ENCODE measurements at places on chromosomes 2 and 18.

- no peak for DNase-seq
These were observed 19.4 kb downstream of the SEPTIN10 start for GRCh38 chr2:109594246-109594885.

DNA sequence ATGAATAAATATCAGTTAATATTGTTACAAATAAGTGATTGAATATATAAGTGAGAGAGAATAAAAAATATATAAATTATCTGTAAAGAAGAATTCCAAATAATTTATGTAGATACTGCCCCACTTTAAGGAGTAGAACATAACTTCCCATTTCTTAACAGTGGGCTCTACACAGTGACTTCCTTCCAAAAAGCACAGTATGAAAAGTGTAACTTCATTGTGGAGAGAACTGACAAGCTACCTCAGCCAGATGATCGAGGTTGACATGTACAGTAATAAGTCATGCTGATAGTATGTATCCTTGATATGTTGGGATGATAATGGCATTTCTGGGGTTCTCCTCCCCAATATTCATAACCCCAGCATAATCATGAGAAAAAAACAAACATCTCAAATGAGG lies 191.9 kb upstream of the FN1 start:
- no peak for DNase-seq

- DNase-seq, result no peak
These were observed 75.1 kb upstream of the PARD3B start for GRCh38 chr2:204470178-204470620.

DNA sequence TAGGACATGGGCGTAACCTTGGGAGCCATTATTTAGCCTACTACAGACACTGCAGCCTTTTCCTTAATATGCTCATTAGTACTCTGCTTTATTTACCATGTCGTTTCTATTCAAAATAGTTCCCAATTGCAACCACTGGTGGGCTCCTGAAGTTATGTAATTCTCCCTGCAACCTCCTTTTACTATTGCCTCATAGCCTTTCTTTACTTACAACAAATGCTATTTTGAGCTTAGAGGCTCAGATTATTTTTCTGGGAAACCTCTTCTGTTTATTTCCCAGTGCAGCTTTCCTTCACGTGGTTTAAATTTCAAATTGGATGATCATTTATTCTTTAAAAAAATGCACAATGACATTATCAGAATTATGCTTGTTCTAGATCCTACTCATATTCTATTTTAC lies 492.3 kb upstream of the TMEFF2 start:
- no peak for DNase-seq

DNA sequence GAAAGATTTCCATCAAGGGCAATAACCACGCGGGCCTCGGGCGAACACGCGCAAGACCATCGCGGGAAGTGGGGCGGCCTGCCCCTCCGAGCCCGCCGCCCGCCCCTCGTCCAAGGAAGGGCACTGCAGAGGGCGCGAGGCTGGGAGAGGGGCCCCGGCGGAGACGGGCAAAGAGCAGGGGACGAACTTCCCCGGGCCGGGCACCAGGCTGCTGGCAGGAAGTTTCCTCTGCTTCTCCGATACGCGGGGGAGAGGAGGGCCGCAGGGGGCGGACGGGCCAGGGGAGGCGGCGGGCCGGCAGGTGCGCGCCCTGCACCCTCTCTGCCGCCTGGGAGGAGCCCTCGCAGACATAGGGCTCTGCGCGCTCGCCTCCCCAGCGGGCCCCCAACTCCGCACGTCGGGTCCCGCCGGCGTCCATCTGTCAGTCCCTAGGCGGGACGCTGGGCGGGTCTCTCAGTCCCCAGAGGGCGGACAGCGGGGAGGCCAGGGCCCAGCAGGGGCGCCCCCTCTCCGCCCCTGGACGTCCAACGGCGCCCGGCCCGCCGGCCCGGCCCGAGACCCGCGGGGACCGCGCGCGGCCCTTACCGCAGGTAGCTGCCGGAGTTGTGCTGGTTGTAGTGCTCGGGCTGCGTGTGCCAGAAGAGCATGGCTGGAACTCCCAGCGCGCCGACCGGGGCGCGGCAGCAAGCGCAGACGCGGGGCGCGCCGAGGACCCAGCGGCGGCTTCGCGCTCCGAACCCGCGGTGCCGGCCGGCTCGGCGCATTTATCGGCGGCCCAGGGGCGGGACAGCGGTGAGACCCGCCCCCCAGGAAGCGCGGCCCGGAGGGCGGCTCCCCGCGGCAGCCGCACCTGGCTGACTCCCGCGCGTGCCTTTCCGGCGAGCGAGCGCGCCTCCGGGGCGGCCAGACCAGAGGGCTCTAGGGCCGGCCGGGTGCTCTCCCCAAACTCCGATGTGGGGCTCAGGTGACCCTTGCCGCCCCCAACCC lies at the start of gene TFCP2L1:
Gene TFCP2L1, minus strand, starts transcription at position 740 of the 987 bp plus-strand sequence. Its CDS starts 93 bp downstream, at position 647.
- DNase-seq, result no peak

GRCh38 chr2:140797718-140798117 lies 1333.1 kb downstream of the LRP1B start:
- no peak for DNase-seq

DNA sequence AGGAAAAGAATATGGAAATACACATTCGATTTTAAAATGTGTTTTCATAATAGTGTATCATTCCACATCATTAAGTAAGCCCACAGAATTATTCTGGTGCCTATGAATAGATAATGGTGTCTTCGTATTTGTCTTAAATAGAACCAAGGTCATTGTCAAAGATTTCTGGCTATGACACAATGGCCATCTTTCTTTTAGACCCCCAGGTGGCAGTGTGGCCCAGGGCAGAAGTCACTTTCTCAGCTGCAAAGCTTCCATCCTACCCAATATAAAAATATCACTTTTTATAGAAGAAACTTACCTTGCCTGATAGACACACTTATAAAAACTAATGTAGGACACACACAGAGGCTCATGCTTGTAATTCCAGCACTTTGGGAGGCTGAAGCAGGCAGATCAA lies 57.5 kb downstream of the ZRANB3 start:
- DNase-seq, result peak; percentile 31

GRCh38 chr2:100136310-100136709 lies 6.1 kb downstream of the AFF3 start:
- DNase-seq, result no peak

- DNase-seq, result no peak
These were observed 1.0 kb upstream of the KYNU start for GRCh38 chr2:142876423-142876822.

DNA sequence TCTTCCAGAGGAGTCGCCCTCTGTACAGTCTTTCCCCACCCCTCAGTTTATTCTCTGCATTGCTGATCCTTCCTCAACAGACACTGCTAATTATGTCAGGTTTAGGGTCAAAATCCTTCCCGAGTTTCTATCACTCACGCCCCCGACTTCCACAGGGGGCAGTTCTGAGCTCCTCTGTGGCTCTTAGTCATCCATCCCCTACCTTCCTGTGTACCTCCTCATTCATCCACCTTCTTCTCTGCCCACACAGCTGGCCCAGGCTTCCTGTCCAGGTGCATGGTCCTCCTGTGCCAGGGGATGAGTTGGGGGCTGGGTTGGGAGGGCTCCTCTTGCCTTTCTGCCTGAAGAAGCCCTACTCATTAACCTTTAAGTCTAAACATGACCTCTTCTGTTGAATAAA lies 202.9 kb downstream of the ARL4C start:
- DNase-seq, result no peak

- DNase-seq, result no peak
These were observed 85.9 kb upstream of the PMAIP1 start for GRCh38 chr18:59813942-59814341.

DNA sequence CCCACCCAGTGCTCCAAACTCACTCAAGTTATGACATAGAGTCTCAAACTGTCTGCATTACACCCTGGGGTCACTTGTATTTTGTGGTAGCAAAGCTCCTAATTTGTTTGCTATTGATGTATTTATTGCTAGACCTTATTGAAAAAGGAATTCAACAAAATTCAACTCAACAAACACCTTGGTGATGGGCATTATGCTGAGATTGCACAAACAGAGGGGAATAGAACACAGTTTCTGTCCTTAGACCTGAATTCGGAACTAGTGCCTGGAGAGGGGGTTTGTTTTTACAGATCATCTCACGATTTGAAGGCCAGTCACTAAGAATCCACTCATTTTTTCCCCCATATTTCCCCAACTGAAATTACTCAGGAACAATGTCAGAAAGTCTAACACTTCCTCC lies 53.5 kb upstream of the MAPK4 start:
- DNase-seq, result no peak

DNA sequence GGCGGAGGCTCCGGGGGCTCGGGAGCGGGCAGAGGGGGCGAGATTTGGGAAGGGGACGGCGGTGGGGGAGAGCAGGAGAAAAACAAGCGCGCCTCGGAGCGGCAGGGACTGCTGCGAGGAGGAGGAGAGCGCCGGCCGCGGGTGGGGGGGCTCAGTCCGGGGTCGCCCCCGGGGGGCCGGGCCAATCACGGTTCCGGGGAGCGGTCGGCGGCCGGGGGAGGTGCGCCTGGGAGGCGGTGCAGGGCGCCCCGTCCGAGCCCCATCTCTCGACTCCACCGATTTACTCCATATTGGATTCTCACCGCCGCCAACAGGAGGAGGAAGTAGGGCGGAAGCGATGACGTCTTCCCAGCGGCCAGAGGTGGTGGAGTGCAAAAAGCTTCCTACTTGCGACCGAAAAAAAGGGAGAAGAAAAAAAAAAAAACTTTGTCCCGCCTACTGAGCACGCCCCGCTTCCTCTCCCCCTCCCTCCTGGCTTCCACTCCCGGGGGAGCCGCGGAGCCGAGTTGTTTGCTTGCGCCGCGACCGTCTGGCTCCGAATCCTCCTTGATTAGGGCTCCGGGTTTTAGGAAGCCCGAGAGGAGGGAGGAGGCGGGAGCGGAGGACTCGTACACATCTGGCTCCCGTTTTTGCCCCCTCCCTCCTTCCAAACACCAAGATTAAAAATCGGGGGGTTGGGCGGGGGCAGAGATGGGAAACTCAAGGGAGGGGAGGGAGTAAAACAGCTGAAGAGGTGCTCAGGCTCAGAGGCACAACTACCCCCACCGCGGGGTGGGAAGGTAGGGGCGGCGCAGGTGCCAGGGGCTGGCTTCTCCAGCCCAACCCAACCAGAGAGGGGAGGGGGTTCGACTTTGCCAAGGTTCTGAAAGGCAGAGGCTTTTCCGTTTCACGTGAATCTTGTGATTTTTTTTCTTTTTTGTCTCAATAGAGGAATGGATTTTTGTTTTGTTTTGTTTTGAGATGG lies at the start of gene SPRED2:
Gene SPRED2, minus strand, starts transcription at position 373 of the 964 bp plus-strand sequence. CDS start 612 bp downstream, outside the sequence.
- DNase-seq, result peak; percentile 94

- no peak for DNase-seq
These were observed 36.8 kb downstream of the ADAM23 start for GRCh38 chr2:206480161-206480560.

DNA sequence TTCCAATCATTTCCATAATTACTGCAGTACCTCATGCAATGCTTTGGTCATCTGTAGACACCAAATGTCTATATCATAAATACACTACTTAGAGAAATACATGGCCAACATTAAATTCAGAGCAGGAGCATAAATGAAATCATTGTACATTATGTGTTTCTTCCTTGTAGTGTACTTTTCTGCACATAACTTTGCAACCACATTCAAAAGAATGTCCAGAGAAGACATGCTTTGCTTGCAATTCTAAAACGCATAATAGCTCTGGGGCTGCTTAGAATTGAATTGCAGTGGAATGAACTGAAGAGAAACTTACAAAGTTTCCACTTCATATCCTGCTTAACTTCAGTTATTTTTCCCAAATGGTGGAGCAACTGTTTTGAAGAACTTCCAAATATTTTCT lies 664.4 kb downstream of the DSC3 start:
- no peak for DNase-seq

DNA sequence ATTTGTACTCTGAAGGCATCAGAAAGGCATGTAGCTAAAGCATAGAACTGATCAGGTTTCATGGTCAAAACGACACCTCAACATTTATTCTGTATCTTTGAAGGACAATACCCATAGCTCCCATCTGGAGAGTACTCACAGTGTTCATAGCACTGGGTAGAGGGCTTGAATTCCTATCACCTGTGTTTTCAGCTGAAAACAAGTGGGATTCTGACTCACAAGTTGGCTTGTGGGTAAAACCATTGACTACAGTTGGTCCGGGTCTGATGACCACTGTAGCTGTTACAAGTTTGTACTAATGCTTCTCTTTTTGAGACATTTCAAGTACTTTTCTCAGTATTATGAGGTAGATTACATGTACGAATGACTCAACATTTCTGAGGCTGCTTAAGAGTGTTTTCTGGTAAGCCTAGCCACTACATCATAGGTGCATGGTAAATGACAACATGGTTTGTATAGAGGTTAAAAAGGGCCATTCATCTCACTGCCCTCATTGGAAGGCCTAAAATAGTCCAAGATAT lies 68.6 kb upstream of the PELI1 start:
- peak; percentile 75 for DNase-seq

GRCh38 chr2:156517419-156517818 lies 81.2 kb downstream of the GPD2 start:
- DNase-seq, result no peak

DNA sequence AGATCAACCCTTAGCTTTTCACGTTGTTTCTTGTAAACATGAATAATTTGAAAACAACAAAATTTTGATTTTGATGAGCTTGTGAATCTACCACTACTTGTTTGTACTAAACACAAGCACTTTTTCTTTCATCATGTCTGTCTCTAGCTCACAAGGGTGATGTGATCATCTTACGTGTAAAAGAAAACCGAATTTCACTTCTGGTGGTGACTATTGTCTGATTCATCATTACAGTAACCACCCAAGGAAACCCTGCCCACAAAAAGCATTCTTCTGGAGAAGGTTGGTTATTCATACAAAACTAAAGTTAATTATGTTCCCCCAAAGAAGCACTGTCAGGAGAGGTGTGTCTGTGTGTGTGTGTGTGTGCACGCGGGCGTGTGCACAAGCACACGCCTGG lies 285.4 kb downstream of the ZNF516 start:
- no peak for DNase-seq

DNA sequence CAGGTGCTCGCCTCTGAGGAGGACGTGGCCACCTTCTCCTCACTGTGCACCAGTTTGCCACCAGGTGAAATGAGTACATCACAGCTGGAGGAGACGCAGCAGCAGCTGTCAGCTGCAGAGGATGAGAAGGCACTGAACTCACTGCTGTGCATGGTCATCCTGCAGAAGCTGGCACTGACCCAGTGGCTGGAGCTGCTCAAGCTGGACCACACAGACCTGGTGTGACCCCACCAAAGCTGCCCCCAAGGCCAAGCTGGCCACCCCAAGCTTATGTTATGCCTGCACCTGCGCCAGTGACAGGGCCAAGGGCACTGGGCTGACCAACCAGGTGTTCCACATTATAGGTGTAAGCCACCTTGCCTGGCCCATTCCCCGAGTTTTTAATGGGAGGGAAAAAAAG lies 19.3 kb downstream of the CLK1 start:
- no peak for DNase-seq

DNA sequence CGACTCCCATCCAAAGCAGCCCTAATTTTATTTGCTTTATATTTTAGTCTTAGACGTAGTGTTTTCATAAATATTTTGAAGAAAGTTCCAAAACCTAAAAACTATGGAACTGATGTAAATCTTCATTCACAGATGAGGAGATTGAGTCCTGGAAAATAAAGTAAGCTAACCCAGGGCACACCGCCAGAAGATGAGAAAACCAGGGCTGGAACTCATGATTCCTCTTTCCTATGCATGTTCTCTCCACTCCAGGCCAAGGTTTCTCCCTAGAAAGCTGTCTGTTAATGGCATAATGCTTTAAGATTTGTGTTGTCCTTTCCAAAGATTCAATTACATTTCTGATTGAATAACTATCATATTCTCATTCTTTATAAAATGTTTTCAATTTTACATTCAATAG lies 78.4 kb upstream of the ZC3H15 start:
- no peak for DNase-seq

- DNase-seq, result no peak
These were observed 108.1 kb upstream of the SIX3 start for GRCh38 chr2:44833171-44834069.
